ENCODE measurements at places on chromosomes 1 and 21.

DNA sequence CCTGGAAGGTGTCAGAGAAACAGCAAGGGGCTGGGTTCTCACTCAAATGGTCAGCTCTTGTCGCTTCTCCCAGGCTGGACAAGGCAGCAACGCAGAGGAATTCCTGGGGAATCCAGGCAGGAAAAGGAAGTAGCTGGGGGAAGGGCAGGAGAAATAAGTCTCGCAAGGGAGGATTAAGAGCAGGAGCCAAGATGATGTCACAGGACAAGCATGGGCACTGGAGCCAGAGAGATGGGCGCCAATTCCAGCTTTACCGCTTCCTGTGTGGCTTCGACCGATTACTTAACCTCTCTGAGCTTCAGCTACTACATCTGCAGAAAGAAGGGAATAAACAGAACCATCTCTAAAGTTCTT is 70.5 kb downstream of the SSBP3 start:
- DNase-seq, result no peak

DNA sequence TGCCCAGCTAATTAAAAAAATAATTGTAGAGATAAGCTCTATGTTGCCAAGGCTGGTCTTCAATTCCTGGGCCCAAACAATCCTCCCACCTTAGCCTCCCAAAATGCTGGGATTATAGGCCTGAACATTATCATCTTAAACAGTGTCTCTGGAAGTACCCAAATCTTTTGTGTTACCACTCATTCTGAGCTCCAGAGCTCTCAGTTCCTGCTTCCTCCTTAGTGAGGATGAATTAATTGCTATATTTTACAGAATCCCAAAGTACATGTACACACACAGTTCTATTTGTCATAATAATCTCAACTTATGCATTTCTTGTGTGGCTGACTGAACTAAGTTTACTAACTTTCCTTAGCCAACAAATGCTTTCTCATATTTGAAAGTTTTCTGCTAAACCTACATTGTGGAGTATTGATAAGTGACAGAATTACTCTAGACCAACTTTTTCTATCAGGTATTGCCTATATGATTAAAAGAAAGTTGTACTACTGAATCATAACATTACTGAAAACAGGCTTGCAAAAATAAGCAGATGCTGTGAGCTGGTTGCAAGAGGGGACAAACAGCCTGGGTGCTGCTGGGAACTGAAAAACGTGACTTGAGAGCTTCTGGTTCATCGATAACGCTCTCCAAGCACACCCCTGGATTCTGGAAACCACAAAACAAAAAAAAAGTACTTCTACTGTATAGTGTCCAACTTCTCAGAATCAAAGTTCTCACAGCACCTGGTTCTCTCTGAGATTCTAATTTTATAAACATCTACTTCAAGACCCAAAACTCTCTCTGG is 15.3 kb downstream of the VAV3 start:
- DNase-seq, result no peak

- no peak for DNase-seq
Measured at GRCh38 chr1:115307661-115308060, 30.4 kb downstream of the NGF start.

DNA sequence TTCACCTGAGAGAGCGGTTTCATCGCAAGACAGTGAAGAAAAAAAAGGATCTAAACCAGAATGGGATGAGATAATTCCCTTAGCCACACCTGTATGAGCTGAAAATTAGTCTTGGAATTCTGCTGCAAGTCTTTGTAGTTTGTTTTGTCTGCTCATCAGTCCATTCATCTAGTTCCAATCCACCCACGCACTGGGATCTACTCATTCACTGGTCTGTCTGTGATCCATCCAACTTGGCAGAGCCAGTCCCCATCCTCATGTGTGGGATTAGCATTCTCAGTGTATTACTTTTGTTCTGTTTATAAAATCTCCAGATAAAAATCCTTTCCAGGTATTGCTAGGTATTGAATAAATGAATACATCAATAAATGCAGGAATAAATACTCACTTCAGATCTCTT is 266.5 kb upstream of the USP24 start:
- no peak for DNase-seq

DNA sequence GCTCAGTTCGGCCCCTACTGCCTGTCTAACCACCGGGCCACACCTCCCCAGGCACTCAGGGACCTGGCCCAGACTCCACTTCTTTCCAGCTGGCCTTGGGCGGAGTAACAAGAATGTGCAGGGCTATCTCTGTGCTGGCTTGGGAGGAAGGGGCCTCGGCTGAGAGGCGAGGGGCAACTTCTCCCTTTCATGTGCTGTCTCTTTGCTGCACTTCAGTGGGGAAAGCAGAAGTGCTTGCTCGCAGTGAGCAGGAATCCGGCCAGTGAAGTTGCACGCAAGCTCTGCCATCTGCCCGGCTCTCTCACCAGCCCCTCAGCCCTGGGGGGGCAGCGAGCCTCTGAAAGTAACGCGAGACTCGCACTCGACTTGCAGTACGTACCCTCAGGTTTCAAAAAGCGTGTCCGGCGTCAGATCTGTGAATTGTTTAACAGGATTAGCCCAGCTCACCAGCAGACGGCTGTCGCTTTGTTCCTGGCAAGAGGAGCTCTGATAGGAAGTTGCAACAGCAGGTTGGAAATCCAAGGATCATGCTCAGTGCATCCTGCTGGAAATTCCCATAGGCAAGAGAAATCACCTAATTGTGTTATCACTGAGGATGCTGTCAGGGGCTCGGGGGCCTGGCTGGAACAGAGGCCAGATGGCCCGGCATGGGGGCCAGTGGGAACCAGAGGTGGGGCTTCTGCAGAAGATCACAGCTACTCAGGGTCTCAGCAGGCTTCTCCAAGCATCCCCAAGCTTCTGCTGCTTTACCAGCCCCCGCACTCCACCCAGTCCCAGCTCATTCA is 221.1 kb downstream of the NPHP4 start:
- DNase-seq, result no peak

DNA sequence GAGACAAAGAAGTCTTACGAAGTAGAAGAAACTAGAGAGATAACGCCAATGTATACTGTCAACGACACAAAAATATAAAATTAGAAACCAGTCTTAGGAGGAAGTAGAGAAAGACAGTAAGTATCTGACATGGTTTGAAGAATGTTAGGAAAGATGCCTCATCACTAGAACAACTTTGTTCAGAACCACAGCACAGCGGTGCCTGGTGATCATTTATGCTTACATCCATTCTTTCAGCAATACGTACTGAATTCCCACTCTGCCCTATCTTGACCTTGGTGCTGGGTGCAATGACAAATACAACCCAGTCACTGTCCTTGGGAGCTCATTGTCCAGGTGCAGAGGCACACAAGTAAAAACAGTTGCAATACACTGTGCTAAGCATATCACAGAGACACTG is 104.4 kb downstream of the TM2D1 start:
- no peak for DNase-seq

GRCh38 chr1:58879464-58879863 is 95.6 kb upstream of the JUN start:
- no peak for DNase-seq

DNA sequence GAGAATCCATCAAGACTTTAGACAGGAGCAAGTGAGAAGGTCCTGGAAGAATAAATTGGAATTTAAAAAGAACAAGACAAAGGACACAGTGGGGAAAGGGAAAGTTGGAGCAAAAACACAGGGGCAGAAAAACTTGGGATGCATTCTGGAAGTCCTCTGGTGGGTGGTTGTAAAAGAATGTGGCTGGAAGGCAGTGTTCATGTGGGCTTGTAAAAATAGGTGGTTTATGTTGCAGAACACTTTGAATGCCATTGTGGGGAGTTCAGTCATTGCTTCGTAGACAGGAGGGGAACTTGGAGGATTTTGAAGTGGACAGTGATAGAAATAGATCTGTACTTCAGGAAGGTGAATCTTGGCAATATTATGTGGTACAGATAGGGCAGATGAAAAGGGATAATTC is 15.2 kb downstream of the KIF1B start:
- DNase-seq, result no peak

GRCh38 chr1:180805316-180805715 is 107.4 kb upstream of the KIAA1614 start:
- DNase-seq, result no peak

- no peak for DNase-seq
Measured at GRCh38 chr1:176225479-176225875, 18.4 kb upstream of the COP1 start.

DNA sequence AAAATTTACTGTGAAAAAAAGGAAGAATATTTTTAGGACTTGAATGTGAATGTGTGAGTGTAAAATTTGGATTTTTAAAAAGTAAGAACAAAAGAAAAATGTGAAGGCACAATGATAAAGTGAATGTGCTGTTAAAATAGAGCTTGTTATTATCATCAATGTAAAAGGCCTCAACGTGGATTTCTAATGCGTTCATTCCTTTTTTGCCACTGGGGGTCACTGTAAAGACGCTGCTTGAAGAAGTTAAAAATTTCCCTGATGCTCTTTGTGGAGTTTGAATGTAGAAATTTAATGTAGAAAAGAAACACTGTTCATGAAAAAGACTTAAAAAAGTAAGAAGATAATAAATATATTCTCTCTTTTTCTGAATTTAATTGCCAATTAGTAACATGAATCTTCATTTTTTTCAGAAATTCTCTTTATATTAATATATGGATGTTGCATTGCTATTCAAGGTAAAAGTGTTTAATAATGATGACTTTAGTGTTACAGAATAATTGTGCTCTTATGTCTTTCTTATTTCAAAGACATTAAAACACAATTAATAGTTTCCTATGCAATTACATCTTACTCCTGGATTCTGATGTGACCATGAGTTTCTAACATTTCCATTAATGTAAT is 161.5 kb downstream of the DNM3 start:
- peak; percentile 16 for DNase-seq

- DNase-seq, result no peak
Measured at GRCh38 chr21:27693376-27693775, 726.5 kb upstream of the ADAMTS5 start.

DNA sequence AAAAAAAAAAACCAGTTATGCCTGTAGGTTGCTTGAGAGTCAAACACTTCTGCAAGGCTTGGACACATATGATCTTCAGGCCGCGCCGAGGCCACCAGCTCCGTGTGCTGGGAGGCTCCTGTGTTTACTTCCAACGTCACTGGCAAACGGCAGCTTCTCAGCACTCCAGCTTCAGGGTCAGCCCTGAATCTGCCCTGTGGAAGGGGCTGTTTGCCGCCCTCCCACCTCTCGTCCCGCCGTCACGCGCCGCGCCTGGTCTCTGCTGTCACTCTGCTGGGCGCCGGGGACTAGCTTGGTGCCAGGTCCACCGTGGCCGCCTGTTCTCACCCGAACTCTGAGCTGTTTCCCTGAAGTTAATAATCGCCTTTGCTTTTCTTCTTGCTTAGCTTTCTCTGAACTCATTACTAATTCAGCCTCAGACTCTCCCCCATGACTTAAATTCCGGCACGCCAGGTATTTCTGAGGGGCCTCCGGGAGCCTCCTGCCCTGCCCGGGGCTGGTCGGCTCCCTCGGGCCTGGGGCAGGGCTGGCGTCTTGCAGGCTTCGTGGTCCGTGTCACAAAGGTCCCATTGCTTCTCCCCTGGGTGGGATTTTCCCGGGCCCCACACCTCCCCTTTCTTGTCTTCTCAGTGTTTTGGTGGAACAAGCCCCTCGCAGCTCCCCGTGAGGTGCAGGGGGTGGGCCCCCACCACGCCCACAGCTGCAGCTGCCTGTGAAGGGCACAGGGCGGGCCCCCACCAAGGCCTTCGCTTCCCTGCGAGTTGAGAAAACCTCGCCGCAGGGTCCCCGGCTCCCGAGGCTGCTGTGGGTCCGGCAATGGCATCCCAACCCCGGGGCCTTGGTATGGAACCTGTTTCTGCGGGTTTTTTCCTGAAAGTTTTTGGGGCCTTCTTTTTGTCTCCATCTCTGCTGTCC is 14.6 kb upstream of the C1orf159 start:
- DNase-seq, result no peak

- DNase-seq, result no peak
Measured at GRCh38 chr1:188904201-188904600, 1573.5 kb downstream of the BRINP3 start.

DNA sequence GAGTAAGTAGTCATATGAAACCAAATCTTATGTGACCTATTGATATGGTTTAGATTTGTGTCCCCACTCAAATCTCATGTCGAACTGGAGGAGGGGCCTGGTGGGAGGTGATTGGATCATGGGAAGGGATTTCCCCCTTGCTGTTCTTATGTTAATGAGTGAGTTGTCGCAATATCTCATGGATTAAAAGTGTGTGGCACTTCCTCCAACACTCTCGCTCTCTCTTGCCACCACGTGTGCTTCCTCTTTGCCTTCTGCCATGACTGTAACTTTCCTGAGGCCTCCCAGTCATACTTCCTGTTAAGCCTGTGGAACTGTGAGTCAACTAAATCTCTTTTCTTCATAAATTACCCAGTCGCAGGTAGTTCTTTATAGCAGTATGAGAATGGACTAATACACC is 241.2 kb downstream of the RGS7 start:
- no peak for DNase-seq

GRCh38 chr1:235077163-235077540 is 51.5 kb downstream of the TOMM20 start:
- no peak for DNase-seq

GRCh38 chr1:109892561-109893368 is 17.9 kb upstream of the CSF1 start:
- no peak for DNase-seq

GRCh38 chr1:109790735-109791494 is 27.2 kb upstream of the EPS8L3 start:
- DNase-seq, result peak; percentile 14

DNA sequence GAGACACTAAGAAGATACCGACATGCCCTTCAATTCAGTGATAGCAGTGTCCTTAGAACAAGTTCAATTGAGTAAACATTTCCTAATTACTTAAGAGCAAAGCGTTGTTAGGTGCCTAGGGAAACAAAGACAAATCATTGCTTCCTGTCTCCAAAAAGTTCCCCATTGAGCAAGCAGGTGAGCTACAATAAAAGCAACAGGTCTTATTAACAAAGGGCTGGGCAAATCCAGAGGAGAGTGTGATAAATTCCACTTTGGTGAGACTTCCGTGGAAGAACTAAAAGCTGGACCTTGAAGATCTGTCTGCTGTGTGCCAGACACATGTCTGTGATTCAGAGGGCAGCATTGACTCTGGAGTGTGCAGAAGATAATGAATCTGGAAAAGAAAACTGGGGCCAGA is 1.9 kb upstream of the TUT4 start:
- no peak for DNase-seq

DNA sequence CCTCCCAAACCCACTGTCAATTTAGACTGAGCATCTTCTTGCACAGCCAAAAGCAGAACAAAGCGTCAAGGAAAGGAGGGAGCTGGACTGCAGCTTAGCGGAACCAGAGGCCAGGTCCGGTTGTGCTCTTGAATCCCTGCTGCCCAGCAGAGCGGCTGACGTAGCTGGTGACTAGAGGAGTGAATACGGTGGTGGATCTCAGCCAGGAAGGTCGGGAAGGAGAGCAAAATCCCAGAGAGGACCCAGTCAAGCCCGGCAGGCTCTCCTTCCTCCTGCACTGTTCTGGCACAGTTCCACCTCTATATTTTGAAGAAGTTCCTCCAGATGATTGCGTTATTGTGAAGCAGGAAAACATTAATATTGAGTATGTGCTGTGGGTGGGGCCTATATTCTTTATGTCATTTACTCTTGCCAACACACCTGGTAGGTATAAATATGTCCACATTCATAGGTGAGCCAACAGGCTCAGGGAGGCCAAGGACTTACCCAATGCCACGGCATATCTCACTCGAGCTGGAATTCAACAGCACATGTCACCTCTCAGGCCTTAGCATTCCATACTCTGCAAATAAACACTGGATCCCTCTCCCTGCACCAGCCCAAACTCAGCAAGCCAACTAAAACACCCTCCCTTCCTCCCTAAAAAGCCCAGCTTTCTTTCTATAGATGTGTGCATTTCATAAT is 23.6 kb upstream of the ABCB10 start:
- DNase-seq, result no peak

Measured in SW 1271 (cell line).